AG20443 (cell line): ENCODE measurements at places on chromosomes 3 and 15.

DNA sequence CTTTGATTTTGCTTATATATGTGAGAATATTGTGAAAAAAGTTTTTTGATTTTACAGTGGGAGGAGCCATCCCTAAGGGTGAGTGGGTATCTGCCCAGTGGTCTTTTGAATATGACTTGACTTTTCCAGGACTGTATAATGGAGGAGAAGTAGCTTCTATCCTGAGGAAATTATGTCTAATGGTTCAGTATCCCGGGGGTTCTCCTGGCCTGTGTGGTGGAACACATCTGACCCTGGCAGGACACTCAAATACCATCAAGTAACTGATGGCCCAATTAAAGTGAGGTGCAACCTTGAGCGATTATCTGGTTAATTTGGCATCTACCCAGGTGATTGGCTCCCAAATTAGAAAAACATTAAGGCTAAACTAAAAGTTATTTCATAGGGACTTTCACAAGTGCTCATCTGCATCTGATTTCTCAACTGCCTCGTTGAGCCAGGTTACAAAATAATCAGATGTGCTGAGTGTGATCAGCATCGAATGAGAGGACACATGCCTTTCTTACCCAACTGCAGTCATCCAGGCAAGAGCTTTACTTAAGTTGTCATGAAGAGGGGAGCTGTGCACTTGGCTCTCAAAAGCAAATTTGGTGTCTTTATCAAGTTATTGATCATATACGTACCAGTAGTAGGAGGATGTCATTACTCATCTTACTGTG lies 201.4 kb downstream of the IL5RA start:
- no peak for DNase-seq

GRCh38 chr3:35448121-35448520 lies 191.2 kb upstream of the ARPP21 start:
- no peak for DNase-seq

DNA sequence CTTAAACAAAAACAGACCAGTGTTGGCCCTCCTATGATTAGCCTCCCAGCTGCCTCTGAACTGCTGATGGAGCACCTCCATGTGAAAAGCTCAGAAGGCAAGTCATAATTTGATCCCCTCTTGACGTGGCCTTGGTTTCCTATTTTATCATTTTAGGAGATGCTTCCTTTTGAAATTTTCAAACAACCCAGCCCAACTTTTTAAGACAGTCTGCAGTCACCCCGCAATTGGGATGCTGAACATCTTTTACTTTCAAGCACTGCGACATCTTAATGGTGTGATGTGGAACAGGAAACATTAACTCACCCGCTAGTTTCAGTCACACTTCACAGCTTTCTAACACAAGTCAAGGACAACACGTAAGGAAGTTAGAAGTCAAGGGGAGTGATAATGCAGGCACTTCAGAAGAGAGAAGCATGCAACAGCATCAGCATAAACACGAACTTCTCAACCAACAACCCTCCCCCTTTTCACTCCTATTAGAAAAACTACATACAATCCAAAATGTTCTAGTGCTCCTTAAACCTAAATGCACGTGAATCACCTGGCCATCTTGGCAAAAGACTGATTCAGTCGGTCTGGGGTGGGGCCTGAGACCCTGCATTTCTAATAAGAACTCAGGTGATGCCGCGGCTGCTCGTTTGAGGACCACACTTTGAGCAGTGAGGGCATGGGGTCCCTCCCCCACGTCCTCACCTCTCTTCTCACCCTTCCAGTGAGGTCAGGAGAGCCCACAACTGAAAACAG lies 161.5 kb downstream of the FOXP1 start:
- DNase-seq, result no peak

GRCh38 chr3:3509665-3510064 lies 289.6 kb upstream of the LRRN1 start:
- DNase-seq, result no peak

DNA sequence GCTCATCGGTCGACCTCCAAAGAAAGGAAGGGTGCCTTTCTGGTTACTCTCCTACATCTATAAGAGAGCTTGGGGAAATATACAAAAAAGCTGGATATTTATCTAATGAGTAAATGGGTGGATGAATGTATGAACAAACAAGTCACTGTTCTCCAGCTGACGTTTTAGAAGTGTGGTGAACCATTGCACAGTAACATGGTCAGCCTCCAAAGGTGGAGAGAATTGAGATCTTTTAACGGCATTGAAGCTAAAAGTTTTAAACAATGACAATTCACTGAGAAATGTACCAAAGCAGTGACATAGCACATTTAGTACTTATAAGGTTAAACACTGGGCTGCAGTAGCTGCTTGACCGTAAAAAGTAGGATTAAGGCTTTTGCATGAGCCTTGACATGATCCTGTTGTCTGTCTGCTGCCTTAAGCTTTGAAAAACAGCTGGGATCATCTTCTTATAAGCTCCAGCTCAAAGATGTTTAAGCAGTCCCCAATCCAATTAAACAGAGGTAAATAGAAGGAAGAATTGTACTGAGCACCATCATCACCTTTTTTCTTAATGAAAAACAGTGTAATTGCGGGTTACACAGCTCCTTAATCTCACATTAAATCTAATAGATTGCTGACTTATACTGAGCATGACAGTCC lies 222.9 kb downstream of the WDR72 start:
- no peak for DNase-seq

- DNase-seq, result no peak
Observed at GRCh38 chr15:31051496-31052080, 49.9 kb downstream of the TRPM1 start.
